ENCODE measurements at places on chromosomes 6 and 20. TPM values are rescaled to one million over a fixed set of nuclear protein-coding genes. Genes with fewer than 3 reads are reported as not detected.

- no peak for DNase-seq
Observed at GRCh38 chr6:167801263-167801662, 25.4 kb upstream of the AFDN start.

GRCh38 chr20:46206992-46207549, 89.0 kb downstream of the CD40 start:
- DNase-seq, result no peak

DNA sequence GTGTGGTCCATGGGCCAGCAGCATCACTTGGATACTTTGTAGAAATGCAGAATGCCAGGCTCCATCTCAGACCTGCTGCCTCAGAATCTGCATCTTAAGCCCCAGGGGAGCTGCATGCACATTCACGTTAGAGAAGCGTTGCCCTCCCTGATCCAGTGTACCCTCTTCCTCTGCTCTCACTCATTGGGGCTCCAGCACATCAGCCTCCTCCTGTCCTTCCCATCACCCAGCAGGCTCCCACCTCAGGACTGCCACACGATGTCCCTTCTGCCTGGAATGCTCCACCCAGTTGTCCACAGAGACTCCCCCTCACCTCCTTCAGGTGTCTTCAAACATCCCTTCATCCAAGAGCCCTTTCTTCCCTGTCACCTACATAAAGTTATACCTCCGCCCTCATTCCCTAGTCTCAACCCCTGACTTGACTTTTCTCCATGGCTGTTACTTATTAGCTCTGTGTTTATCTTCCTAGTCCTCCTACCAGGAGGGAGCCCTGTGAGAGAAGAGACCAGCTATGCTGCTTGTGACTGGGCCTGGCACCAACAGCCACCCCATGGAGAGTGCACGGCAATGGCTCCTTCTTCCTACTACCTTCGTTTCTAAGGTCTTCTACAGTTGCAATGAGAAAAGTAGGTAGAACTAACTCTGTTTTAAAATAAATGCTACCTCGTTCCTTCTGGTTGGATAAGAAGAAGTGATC, 3.3 kb upstream of the ACSS1 start:
- DNase-seq, result no peak

GRCh38 chr6:138622967-138623366, 123.7 kb upstream of the NHSL1 start:
- DNase-seq, result no peak

DNA sequence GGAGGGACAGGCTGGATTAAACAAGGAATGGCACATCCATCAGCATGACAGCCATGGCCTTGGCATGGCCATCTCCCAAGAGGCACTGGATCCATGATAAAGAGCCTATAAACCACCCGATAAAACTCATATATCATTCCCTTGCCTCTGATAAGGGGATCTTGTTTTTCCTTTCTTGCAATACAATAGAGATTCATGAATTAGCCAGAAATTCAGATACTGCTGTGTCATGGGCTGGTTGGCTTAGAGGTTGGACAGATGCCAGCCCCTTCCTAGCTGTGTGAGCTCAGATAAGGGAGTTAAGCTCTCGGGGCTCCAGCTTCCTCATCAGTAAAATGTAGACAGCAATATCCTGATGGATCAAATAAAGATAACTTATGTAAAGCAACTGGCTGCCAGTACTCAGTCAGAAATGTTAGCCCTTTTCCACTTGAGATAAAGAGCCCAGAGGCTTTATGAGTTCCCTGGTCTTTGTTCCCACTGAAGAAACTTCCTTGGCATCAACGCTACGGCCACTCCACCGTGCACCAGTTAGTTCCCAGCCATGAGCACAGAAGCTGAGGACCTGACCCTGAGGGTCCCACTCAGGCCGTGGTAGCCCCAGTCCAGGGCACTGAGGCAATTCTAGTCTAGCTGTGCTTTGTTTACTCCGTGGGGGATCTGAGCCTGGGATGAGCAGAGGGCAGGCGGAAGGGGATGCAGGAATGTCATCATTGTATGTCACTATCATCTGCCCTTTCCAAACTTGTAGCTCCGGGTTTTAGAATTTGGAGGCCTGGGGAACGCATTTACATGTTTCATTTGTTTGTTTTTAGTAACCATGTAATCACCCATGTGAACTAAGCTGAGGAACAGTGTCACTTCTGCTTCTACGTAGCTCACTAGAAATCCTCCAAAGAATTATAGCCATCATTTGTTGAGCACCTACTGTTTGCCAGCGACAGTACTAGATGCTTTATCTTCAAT, 67.2 kb upstream of the TBC1D7 start:
- DNase-seq, result no peak

Gene BTN1A1
- 0.14 TPM for total RNA-seq

Measured in thymus (tissue), 14 donors.